NCI-H1417 treated with DMSO at 0.1 percent for 48 hours (cell line): ENCODE measurements at places on chromosomes 5 and 9.

GRCh38 chr5:131266370-131267060, 2.7 kb downstream of the CDC42SE2 start:
- no peak for DNase-seq

DNA sequence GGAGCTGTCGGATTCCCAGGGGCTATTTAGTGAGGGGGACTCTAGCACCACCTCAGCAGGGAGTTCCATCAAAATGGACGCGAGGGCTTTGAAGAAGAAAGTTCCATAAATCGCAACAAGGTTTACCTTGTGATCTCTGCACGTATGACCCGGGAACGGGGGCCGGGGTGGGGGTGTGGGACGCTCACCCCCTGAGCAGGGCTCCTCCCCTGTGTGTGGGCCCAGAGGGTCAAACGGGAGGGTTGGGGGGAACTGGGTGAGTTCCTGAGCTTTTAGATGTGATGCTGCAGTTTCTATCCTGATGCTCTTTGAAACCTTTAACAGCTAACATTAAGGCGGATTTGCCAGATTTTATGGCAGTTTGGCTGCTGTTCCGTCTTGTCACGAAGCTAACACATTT, 18.9 kb upstream of the LRRC14B start:
- no peak for DNase-seq

- DNase-seq, result no peak
Observed at GRCh38 chr5:3339092-3339797, 256.4 kb upstream of the IRX1 start.

GRCh38 chr9:134503301-134504105, 138.1 kb upstream of the COL5A1 start:
- no peak for DNase-seq

GRCh38 chr5:172071309-172071875, 65.0 kb upstream of the FBXW11 start:
- DNase-seq, result no peak

DNA sequence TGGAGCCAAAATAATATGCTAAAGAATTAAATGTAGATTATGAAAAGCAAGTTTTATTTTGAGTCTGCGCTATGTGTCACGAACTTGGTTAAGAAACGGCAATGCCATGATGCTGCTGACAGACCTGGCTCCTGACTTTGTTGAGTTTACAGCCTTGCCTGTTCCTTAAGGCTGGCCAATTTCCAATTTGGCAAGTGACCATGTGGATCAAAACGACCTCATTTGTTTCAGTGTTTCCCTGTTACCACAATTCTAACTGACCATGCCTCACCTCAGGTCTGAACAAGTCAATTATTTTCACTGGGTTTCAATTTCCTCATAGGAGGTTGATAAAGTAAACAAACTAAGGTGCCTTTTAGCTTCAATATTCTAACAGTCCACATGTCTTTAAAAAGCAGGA, 461.4 kb downstream of the ZNF608 start:
- DNase-seq, result no peak

DNA sequence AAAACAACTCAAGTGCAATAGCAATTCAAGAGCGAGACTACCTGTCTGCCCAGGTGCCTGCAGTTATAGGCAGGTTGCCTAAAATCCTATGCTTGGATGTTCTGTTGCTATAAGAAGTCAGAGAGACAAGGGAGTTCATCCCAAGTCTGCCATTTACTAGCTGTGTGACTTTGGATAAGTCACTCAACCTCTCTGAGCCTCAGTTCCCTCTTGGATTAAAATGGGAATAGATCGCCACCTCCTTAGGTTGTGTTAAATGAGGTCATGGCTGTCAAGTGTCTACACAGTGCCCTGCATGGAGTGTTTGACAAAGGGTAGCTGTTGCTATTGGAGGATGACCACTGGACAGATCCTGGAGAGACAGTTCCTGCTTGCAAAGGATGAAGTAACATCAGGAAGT, 1.3 kb upstream of the ZBTB34 start:
- no peak for DNase-seq

DNA sequence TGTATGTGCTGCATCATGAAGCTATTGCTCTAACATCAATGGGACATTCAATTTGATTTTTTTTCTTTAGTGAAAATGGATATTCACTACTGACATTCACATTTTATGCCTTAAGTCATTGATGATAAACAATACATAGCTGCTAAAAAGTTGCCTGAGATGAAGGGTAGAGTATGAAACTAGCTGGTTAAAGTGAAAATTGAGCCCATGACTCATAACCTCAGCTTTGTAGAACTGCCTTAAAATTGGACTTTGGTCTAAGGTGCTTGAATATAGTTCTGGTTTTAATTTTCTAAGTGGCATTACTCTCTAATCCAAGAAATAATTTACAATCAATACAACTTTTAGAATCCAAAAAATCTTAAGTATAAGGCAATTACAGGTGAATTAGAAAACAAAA, 740.4 kb upstream of the RIOK2 start:
- DNase-seq, result no peak

- no peak for DNase-seq
Observed at GRCh38 chr9:99713838-99714306, 107.8 kb upstream of the NR4A3 start.

DNA sequence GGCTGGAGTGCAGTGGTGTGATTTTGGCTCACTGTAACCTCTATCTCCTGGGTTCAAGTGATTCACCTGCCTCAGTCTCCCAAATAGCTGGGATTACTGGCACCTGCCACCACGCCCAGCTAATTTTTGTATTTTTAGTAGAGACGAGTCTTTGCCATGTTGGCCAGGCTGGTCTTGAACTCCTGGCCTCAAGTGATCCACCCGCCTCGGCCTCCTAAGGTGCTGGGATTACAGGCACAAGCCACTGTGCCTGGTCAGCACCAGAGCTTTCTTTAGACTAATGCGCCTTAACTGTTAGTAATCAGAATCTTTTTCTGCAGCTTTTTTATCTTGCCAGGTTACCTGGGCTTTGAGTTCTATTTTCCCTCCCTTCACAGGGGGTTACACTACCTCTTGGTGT, 18.4 kb downstream of the PTGS1 start:
- no peak for DNase-seq

- DNase-seq, result no peak
Observed at GRCh38 chr9:130276121-130276520, 10.6 kb downstream of the HMCN2 start.
